ENCODE measurements at places on chromosomes 1 and 21.
A peak's percentile ranks its signal among the peaks of the same experiment; 100 is the strongest.

GRCh38 chr1:192700834-192701271 lies 64.9 kb downstream of the RGS13 start:
- peak; percentile 93 for DNase-seq

DNA sequence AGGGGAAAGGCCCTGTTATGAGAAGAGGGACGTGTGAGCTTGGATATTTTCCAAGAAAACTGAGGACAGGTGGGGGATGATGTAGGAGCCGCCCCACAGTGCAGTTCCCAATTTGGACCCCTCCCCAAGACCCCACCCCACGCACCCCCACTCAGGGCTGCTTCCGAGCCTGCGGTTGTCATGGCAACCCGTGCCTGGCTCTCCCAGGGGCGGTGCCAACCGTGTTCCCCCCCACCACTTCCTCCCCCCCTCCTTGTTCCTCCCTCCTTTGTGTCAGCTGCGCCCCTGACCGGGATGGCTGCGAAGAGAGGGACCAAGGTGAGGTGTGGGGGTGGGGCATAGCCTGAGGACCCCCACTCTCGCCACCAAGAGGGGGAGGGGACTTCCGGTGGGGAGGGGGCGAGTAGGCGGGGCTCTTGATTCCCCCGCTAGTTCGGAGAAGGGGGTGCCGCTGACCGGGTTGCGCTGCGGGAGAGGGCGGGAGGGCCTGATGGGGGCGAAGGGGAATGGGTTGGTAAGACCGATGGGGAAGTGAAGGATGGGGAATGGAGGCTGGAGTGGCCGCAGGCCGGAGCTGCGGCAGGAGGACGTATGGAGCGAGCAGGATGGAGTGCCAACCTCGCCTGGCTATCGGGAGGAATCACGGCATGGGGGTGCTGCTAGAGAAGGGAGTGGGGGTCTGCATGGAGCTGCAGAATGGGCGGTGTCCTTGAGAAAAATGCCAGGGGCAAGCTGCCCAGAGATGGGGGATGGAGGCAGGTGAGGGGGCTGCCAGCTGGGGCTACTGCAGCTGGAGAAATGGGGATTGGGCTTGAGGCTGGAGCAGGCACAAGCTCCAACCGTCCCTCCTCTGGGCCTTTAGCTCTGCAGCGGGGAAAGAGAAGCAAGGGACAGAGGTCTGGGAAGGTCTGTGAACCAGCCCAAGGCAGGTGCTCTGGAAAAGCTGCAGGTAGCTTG lies 953 bp downstream of the TRIM46 start:
- DNase-seq: no peak

GRCh38 chr1:205500240-205501233 lies 3.9 kb upstream of the CDK18 start:
- DNase-seq: no peak

DNA sequence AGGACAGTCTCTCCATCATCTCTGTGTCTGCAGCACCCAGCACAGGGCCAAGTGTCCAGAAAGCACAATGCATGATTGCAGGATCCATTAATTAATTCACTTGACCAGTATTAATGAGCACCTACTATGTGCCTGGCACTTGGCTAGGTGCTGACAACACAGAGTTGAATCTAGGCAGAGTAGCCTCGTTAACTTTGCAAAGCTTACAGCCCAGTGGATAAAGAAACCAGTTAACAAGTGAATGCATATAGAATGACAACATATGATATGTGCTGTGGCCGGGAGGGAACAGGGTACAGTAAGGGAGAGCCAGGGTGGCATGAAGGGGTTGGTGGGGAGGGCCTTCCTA lies 10.9 kb downstream of the SLC1A7 start:
- DNase-seq: no peak

GRCh38 chr1:46725736-46726108 lies 6.8 kb upstream of the EFCAB14 start:
- DNase-seq: peak; percentile 18

GRCh38 chr1:220803401-220804201 lies 16.9 kb downstream of the MTARC1 start:
- DNase-seq: peak; percentile 16
